Stimulated activated CD8-positive, alpha-beta memory T cell treated with anti-CD3 and anti-CD28 coated beads, Interleukin-12 subunit alpha, Interleukin-12 subunit beta, amount 100 ng/mL, for 4 hours (primary cell): ENCODE measurements at places on chromosomes 1 and 21.

DNA sequence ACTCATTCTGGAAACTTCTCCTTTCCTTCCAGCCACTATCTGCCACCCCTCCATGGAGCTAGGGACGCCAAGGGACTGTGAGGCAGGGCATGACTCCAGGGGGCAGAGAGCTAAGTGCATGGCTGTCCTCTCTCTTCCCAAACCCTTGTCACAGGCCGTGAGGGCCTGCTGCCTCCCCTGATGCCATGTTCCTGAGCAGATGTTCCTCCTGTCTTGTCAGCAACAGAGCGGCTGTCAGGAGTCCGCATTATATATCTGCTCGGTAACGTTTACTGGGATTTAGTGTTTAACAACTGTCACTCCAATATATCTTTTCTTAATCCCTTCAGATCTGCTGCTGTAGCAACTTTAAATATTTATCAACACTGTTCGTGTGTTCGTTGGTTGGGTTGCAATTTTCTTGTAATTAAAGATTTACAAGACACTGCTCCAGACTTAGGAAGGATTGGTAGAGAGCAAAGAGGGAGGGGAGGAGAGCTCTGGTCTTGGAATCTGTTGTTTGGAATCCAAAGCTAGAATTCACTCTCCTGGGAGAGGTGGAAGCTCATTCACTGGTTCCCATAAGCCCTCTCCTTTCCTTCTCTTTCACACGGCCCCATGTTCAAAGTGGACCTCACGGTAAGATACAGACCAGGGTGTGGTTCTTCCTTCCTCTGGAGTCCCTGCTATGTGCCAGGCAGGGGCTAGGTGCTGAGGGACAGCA lies 76.2 kb downstream of the MDM4 start:
- no peak for DNase-seq

DNA sequence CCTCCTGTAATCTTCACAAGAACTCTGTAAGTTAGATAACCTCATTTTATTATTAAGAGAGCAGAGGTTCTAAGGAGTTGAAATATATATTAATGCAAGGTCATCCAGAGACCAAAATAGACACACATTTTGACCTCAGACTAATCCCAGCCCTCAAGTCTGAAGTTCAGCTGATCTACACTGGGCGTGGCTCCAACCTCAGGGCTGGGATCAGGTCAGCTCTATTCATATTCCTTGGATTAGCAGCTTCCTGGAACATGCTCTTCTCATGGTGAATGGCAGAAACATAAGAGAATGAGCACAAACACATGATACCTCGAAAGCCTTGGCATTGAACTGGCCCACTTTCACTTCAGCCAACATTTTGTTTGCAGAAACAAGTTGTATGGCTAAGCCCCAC lies 200.8 kb upstream of the ST6GALNAC5 start:
- no peak for DNase-seq

DNA sequence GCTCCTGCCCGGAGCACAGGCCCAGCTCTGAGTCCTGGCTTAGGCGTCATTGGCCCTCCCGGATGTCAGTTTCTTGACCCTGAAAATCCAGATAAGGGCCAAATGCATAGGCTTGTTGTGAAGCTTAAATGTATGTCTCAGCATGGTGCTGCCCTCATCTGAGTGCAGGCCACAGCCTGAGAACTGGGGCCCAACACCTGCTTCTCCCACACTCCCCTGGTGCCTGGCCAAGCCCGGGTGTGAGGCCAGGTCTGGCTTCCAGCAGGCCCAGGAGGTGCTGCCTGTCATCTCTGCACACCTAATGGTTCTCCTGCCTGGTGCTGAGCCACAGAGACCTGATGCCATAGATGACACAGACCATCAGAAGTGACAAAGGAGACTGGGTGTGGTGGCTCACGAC lies 14.0 kb downstream of the MX2 start:
- no peak for DNase-seq

DNA sequence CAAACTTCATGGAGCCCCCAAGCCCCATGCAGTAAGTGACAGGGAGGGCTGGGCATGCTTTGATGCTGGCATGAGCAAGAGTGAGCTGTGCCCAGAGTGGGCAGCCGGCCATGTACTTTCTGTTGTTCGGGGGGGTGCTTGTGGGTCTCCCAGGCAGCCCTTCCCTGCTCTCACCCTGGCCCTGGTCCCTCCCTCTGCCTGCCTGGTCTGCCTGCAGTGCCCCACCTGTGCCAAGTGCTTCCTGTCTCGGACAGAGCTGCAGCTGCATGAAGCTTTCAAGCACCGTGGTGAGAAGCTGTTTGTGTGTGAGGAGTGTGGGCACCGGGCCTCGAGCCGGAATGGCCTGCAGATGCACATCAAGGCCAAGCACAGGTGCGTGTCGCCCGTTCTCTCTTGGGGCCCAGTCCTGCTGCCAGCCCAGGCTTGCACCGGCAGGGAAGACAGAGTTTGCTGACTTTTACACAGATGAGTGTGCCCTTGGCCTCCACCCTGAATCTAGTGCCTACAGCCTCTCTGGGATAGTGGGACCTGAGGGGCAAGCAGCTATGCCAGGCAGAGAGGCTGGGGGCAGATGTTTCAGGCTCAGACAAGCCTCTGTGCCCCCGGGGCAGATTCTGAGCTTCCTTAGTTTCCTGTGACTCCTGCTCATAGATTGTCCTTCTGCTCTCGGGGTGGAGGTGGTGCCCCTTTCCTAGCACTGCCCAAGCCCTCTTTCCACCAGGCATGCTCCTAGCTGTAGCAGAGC lies 7.6 kb downstream of the ZBTB48 start:
- no peak for DNase-seq

DNA sequence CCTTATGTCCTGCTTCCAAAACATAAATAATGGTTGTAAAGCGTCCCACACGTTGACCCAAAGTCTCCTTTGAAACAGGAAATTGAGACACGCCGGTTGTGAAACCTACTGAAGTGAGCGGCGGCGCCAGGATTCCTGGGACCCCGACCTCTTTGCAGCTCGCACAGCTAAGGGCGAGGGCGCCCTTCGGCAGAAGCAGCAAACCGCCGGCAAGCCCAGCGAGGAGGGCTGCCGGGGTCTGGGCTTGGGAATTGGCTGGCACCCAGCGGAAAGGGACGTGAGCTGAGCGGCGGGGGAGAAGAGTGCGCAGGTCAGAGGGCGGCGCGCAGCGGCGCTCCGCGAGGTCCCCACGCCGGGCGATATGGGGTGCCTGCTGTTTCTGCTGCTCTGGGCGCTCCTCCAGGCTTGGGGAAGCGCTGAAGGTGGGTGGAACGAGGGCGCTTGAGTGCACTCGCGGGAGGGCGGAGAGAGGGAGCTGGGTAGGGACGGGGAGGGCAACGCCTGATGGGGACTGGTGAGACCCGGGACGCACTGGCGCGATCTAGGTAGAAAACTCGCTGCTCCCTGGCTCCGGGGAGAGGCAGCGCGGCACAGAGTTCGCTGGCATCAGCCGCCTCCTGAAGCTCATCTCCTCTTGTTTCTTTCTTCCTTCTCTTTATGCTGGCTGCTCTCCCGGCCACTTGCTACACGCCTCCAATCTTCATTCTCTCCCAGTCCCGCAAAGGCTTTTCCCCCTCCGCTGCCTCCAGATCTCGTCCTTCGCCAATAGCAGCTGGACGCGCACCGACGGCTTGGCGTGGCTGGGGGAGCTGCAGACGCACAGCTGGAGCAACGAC lies at the start of gene CD1D:
TSS of gene CD1D (plus strand) at position 155 of the 836 bp plus-strand sequence. CDS start at position 362, 207 bp downstream.
- no peak for DNase-seq

DNA sequence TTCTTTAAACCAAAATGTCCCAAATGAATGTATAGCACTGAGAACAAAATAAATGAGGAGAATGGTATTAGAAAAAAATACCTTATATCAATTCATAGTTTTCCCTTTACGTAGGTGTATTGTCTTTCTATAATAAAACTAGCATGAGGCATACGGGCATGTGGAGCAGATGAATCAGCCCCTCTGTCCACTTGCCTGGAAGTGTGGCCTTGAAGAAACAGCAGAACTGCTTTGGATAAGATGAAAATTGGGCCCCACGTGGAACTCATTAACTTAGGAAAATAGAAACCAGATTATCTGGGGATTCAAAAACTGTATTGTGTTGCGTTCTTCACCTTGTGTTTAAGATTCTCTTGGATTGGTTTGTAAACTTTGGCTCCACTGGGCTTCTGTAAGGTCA lies 356.8 kb upstream of the B3GALT2 start:
- no peak for DNase-seq

GRCh38 chr1:233443040-233443760 lies 115.7 kb downstream of the MAP3K21 start:
- DNase-seq, result no peak

DNA sequence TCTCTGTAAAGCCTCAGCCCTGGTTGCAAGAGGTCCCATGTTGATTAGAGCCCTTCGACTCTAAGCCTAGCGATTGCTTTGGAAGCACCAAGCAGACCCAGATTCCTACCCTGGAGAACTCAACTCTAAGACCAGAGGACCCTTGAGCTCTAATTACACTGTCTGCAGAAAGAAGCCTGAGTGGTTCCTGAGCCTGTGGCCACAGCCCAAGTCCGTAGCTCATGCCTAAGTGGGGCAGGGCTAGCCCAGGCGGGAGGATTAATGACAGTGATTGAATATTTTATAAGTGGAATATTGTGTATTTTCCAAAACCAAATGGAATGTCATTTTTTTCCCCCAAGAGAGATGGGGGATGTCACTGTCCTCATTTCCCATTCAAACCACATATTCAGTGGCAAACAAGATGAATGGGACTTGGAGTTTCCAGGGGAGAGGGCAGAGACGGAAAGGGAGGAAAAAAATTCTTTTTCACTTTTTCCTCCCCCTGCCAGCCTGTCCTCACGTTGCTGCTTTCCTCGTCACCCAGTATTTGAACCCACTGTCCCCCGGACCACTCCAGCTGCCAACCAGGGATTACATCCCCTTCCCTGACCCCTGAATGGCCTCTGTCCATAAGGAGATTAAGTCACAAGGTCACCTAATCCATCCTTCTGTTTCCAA lies 79.6 kb upstream of the CTTNBP2NL start:
- no peak for DNase-seq

- DNase-seq, result no peak
Measured at GRCh38 chr1:84141182-84142003, 2.7 kb upstream of the PRKACB start.

- no peak for DNase-seq
Measured at GRCh38 chr1:27306892-27307761, 14.8 kb upstream of the TMEM222 start.

GRCh38 chr21:37071561-37072273 lies 1.2 kb downstream of the PIGP start:
- DNase-seq, result no peak

DNA sequence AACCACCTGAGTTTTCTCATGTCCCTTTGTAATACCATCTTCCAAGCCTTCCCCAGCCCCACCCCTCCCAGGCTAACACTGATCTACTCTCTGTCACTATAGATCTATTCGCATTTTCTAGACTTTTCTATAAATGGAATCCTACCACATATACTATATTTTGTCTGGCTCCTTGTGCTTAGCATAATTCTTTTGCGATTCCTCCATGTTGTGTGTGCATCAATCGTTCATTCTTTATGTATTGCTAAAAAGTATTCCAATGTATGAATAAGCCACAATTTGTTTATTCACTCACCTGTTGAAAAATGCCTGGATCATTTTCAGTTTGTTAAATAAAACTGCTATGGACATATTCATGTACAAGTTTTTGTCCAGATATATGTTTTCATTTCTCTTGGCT lies 66.7 kb upstream of the DPT start:
- DNase-seq, result no peak

GRCh38 chr1:35564037-35564883 lies 6.7 kb downstream of the NCDN start:
- peak; percentile 50 for DNase-seq

DNA sequence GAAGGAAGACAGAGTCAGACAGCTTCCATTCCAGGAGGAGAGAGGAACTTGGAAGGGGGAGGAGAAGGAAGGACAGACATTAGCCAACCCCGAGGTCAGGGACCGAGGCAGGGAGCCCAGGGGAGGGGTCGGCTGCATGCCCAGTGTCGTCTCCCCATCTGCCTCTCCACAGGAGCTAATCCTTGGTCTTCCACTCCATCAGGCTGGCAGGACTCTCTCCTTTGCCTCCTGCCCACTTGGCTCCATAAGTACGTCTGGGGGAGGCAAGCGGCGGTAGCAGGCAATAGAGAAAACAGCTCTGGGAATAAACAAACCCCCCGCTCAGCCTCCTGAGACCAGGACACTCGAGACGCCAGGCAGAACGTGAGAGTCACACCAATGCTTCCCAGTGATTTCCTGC lies 71.3 kb downstream of the GRIK3 start:
- no peak for DNase-seq

DNA sequence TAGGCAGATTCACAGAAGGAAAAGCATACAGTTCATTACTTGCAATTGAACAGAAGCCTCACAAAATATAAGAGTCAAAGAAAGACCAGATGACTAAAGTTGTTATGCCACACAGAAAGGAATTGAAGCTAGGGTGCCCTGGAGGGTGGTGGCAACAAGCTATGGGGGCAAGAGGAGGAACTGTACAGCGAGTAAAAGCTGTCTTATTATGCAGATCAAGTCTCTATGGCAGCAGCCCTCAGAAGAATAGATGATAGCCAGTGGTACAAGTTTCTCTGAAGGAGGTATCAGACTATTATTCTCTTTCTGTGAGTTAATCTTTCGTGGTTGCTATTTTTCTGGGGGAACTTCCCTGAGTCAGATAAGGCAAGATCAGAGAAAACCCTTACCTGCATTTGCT lies 72.2 kb downstream of the C21orf91 start:
- DNase-seq, result no peak

DNA sequence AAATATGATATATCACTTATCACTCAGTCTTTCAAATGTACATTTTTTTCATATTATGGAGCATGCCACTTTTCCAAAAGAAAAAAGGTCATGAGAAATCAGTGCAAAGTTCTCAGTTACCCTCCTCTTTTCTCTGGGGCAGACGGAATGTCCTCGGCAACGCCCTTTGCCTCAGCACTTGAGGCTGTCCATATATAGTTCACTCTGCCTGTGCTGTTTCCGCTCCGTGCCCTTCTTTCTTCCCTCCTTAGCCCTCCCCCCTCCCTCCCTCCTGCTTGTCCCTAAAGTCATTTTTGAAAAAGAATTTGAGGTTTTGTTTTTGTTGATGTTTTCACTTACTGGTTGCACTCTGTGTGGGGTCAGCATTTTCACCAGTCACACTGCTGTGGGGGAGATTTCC lies 5.4 kb downstream of the BARHL2 start:
- DNase-seq, result no peak

GRCh38 chr1:178682429-178682828 lies 42.6 kb upstream of the RALGPS2 start:
- no peak for DNase-seq

GRCh38 chr1:92768296-92768695 lies 16.6 kb downstream of the EVI5 start:
- no peak for DNase-seq

GRCh38 chr1:61636814-61637213 lies 88.1 kb downstream of the TM2D1 start:
- no peak for DNase-seq

DNA sequence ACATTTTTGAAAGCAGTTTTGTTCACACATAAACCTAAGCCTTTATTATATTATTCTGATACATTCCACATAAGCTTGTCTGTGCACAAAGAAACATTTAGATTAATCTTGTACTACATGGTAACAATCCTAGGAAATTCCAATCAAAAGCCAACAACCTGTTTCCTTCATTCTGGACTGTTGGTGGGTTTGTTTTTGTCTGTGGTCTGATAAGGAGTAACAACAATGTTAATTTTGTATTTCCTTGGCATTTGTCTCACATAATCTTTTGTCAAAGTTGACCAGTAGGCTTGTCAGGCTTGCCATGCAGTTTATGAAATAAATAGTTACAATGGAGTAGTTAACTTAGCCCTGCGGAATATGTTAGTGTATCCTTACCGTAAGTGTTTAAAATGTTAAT lies 183.3 kb downstream of the DHRS3 start:
- DNase-seq, result no peak

GRCh38 chr1:171590022-171590421 lies 32.0 kb upstream of the MYOCOS start:
- DNase-seq, result no peak

- DNase-seq, result no peak
Measured at GRCh38 chr1:177849130-177849529, 120.7 kb downstream of the SEC16B start.
